IgD-negative memory B cell (primary cell): ENCODE measurements at places on chromosomes 1 and 21. TPM values are rescaled to one million over a fixed set of nuclear protein-coding genes. Genes with fewer than 3 reads are reported as not detected.

FAF1 gene
- polyA plus RNA-seq, result 26.3 TPM

TRIM67 gene
- not detected for polyA plus RNA-seq

AK2 gene
- 112 TPM for polyA plus RNA-seq

KRTAP12-3 gene
- not detected for polyA plus RNA-seq

ETV3L gene
- not detected for polyA plus RNA-seq

OR2T4 gene
- polyA plus RNA-seq, result not detected

DNM3 gene
- polyA plus RNA-seq, result 0.39 TPM

PCP4L1 gene
- polyA plus RNA-seq, result not detected

CD34 gene
- not detected for polyA plus RNA-seq

VCAM1 gene
- not detected for polyA plus RNA-seq

FCRL4 gene
- 0.06 TPM for polyA plus RNA-seq

SFN gene
- polyA plus RNA-seq, result not detected

LINGO4 gene
- not detected for polyA plus RNA-seq

CHI3L1 gene
- not detected for polyA plus RNA-seq

PTGER3 gene
- not detected for polyA plus RNA-seq

TMEM125 gene
- not detected for polyA plus RNA-seq

CRP gene
- polyA plus RNA-seq, result not detected

APCS gene
- not detected for polyA plus RNA-seq

ITLN2 gene
- polyA plus RNA-seq, result not detected

TTC22 gene
- 3.6 TPM for polyA plus RNA-seq

ACTL8 gene
- polyA plus RNA-seq, result not detected

OR2L3 gene
- not detected for polyA plus RNA-seq

CSF3R gene
- polyA plus RNA-seq, result 1.9 TPM

FCRLB gene
- 11.1 TPM for polyA plus RNA-seq
